ENCODE measurements at places on chromosomes 3 and 15.

- DNase-seq: no peak
Measured at GRCh38 chr3:148901987-148902791, 37.1 kb downstream of the CPA3 start.

DNA sequence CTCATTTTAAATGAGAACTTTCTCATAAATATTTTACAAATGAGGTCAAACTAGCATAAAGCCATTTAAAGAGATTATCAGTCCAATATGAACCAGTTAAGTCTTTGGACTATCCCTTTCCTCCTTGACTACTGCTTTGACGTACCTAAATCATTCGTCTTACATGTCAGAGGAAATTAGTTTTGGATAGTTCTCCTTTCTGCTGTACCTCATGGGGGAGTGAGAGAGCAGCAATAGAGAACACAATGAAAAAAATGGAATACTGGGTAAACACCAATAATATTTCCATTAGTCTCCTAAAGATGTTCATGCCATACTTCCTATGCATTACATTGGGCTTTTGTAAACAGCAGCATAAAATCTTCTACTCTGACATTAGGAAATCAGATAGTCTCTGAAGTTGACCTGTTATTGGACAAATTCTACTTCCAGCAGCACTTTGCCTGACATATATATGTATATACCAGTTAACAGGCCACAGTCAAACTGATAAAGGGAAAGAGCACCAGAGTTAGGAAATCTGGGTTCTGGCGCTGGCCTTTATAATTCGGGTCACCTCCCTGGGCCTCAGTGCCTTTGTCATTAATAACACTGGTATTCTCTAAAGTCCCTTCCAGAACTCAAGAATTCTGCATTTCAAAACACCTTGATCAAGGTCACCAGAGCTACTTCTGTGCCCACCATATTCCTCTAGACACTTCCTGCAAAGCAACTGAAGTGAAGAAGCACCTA, 26.8 kb downstream of the TIMMDC1 start:
- no peak for DNase-seq

DNA sequence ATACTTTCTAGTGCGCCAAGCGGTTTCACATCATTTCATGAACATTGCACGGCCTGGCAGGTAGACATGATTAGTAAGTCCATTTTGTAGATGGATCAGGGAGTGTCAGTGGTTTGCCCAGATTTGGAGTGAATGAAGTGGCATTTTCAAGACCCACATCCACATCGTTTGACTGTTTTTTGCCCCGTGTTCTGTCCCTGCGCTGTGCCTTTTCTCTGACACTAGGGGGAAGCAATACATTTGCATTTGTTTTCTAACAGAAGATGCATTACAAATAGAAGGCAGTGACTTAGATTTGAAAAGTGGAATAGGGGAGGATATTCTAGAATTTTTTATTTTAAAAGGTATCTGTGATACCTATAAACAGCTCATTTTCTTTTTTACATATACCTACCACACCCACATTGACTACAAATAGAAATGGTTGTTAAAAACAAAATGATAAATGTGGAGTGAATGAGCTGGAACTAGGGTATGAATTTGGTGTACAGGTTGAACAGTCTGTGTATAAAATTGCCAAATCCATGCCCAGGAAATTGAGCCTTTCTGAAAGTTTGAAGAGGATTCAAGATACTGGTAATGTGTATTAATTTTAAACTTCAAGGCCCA, 98.0 kb downstream of the USP13 start:
- DNase-seq: peak; percentile 7

- DNase-seq: no peak
Measured at GRCh38 chr3:171255236-171255806, 204.9 kb downstream of the TNIK start.

- no peak for DNase-seq
Measured at GRCh38 chr3:109081746-109082510, 36.0 kb downstream of the MORC1 start.

DNA sequence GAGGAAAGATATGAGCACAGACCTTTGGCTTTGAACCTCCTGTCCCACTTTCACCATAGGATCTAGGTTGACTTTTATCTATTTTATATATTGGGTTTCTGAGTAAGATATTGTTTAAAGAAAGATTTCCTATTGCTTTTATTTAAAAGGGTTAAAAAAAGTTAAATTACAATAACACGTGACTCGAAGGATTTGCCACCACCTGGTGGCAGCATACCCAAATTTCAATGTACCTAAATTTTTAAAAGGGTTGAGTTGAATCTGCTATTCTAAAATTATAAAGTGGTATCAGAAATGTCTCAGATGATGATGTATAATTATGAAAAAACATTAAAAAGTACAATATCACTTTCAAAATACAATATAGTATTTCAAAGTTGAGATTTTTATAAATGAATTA, 368.4 kb downstream of the MECOM start:
- DNase-seq: no peak

- DNase-seq: no peak
Measured at GRCh38 chr3:39935261-39935660, 125.9 kb downstream of the MYRIP start.

GRCh38 chr15:88233921-88234320, 22.6 kb downstream of the NTRK3 start:
- no peak for DNase-seq

GRCh38 chr3:64836097-64836496, 148.3 kb upstream of the ADAMTS9 start:
- DNase-seq: no peak
